ENCODE measurements at places on chromosomes 4 and X.
A peak's percentile ranks its signal among the peaks of the same experiment; 100 is the strongest.

DNA sequence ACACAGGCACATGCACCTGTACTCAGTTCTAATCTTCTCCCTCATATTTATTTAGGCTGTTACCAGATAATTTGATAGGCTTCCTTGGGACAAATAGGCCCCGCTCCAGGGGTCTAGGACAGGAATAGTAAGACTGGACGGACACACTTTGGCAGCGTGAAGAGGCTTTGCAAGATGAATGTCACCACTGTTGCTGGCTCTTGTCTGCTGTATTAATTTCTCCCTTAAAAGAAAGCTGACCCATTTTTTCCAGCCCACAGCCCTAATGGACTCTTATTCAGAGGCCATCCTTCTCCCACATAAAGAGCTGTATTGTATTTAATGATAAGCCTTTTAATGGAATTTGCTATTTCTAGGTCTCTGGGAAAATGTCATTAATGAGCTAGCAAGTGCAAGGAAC, 18.0 kb downstream of the FAM184B start:
- no peak for DNase-seq

DNA sequence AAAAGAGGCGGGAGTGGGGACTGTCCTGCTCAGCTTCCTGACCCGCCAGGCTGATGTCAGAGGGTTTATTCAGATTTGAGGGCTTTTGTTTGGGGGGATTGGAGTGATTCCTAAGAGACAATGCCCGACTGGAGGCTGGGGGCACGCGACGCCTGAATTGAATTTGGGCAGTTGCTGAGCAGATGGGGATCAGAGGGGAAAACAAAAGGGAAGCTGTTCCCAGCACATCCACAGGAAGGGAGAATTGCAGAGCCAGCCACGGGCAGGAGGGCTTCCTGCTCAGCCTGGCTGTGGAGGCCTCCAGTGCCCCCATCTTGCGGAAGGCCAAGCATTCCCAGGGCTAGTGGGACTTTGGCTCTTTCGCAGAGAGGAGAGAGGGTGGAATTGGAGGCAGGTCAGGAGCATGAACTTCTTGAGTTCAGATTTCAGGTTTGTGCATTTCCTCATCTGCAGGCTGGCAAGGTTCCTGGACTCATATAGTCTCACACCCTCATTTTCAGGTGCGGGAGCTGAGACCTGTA, 162.8 kb downstream of the NHS start:
- no peak for DNase-seq

DNA sequence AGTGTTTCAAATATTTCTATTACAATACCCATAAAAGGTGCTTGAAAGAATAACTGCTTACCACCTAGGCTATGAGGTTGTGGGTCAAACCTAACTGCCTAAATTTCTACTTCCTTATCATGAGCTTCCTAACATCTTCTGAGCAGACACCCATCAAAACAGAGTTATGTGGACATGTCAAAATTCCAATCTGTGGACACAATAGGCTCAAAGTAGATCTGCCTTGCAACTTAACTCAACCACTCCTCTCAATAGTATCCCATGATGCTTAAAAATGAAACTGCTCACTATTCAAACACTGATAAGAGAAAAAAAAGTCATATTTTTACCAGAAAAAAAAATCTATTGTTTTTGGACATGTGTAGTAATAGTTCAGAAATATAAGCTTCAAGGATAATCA, 462.7 kb downstream of the INPP4B start:
- no peak for DNase-seq

- DNase-seq = peak; percentile 11
Measured at GRCh38 chr4:149572716-149573115, 242.9 kb downstream of the IQCM start.

GRCh38 chr4:170652571-170652970, 562.8 kb upstream of the AADAT start:
- DNase-seq = no peak

DNA sequence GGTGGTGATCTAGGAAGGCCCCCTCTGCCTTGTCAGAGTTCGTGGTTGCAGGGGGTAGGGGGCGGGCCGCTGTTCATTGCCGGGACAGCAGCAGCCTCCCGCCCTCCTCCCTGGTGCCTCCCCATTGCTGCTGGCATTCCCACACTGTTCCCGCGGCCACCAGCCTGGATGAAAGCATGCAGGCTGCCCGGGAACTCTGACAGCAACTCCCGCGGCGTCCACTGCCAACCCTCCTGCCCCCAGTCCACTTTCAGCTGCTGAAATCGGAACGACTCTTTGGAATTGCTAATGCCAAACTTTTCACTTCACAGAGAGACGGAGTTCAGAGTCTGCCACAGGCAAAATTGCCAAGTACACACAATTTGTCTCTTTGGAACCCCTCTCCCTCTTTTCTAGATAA, 121.9 kb downstream of the BEND2 start:
- no peak for DNase-seq

GRCh38 chr4:170599894-170600293, 510.1 kb upstream of the AADAT start:
- DNase-seq = no peak

- no peak for DNase-seq
Measured at GRCh38 chrX:129115104-129115503, 408.2 kb downstream of the SMARCA1 start.

DNA sequence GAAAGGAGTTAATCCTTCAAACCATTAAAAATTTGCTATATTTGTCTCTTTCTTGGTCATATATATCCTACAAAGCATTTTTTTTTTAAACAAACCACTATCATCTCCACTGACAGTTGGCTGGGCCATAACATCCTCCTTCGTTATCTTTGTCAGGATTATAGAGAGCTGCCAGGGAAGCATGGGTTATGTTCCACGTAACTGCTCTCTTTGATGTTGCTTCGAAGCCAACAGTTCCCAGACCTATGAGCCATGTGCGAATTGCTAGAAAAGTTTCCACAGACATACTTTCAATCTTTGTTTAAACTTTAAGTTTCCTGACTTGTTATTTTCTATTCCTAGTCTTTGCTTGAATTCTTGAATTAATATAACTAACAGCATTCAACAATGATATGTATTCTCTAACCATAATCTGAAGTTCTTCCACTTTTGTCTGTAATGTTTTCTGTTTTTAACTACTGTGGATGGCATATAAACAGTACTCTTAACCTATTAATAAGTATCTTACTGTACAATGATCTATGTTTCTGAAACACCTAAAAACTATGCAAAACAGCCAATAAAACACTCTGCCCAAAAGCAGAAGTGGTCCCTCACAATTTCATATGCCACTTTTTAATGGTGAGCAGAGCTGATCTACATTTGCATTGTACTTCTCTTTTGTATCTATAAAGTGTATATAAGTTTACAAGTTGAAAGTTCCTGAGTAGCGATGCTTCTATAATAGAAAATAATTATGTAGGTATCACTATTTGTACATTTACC, 37.9 kb downstream of the EREG start:
- DNase-seq = no peak

- DNase-seq = no peak
Measured at GRCh38 chr4:48909697-48910096, 3.1 kb upstream of the OCIAD2 start.

GRCh38 chrX:19739683-19740082, 147.7 kb downstream of the SH3KBP1 start:
- DNase-seq = no peak

GRCh38 chr4:150828159-150828558, 186.9 kb downstream of the LRBA start:
- DNase-seq = no peak

DNA sequence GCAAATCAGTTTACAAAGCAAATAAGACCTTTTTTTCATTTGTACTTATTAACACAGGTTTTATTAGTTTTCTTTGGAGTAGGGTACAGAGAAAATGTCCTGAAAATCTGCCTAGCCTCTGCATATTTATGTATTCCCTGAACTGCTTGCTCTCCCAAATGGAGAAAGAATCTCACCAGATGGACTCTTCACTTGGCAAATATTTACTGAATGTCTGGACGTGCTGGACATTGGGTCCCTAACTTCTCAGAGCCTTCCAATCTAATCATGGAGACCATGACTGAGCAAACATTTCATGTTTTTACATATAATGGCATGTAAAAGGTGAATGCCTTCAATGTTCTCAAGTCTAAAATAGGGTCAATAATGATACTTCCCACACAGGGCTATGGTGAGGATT, 126.0 kb downstream of the CHRDL1 start:
- DNase-seq = no peak

DNA sequence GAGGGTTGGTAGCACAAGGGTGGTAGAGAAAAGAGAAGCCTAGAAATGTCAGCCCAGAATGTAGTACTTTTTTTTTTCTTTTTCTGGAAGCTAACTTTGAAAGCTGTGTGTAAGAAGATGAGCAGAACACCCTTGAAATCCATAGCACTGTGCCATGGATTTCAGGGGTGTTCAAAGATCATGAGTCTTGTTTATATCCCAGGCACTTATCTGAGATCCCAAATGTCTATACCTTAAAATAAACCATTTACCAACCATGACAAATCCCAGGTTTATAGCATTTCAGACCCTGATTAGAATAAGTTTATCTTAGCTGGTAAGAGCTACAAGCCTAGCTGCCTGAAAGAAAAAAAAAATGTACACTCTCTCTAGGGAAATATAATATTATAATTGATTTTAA, 389.9 kb upstream of the ANXA10 start:
- DNase-seq = no peak

- DNase-seq = no peak
Measured at GRCh38 chr4:86942185-86942666, 7.4 kb downstream of the AFF1 start.

DNA sequence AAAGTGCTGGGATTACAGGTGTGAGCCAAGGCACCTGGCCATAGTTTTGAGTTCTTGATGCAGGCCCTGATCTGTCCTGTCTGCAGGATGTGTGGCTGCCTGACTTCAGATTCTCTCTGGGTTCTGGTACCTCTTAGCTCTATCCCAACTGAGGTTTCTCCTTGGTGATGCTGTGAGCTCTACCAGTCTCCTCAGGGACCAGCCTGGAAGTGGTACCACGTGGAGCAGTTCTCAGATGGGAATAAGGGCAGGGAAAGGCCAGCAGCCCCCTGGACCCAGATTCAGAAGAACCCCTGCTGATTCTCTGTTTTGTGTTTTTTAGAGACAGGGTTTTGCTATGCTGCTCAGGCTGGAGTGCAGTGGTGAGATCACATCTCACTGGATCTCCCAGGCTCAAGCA, 85.0 kb upstream of the HELT start:
- no peak for DNase-seq

- no peak for DNase-seq
Measured at GRCh38 chr4:169383724-169384123, 113.0 kb upstream of the SH3RF1 start.

GRCh38 chr4:165621983-165622382, 243.2 kb downstream of the CPE start:
- no peak for DNase-seq

DNA sequence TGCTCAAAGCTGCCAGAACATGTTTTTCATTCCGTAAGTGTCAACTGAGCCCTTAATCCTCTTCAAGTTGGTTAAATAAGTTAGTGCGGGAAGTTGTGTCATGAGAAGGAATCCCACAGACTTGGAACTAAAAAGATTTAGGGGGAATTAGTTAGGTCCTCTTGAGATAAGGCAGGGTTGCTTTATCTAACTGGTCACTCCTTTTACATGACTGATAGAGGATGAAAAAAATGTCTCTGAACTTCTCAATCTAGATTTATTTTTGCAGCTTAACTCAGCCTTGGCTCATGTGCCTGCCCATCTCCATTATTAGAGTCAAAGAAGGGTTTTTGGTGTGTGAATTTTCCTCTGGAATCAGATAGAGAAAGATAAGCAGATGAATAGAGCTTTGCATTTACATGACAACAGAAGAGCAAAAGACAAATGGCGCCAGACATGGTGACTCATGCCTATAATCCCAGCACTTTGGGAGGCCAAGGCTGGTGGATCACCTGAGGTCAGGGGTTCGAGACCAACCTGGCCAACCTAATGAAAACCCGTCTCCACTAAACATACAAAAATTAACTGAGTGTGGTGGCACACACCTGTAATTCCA, 882.9 kb downstream of the RPA4 start:
- DNase-seq = no peak

DNA sequence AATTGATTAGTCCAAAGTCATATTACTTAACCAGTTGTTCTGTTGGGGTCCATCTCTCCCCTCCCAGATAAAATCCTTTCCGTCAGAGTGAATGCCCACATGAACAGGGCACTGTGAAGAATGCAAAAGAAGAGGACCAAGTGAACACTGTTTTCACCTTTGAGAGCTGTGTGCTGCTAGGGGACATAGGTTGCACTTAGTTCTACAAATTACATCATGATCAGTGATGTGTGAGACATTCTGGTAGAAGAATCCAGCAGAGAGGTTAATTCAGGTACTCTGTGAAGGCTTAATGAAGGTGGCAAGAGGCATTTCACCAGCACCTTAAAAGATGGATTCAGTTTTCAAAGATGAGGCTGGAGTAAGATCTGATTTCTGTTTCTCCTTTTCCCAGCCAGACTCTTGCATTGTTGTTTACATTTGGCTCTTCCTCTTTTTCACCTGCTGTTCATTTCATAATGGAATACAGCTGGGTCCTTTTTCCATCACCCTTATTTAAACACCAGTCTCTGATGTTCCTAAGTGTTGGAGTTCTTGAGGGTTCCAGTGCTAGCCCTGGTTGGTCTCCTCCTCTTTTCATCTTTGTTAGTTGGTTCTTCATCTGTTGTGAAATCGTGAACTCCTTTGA, 10.9 kb downstream of the GAB1 start:
- DNase-seq = no peak

DNA sequence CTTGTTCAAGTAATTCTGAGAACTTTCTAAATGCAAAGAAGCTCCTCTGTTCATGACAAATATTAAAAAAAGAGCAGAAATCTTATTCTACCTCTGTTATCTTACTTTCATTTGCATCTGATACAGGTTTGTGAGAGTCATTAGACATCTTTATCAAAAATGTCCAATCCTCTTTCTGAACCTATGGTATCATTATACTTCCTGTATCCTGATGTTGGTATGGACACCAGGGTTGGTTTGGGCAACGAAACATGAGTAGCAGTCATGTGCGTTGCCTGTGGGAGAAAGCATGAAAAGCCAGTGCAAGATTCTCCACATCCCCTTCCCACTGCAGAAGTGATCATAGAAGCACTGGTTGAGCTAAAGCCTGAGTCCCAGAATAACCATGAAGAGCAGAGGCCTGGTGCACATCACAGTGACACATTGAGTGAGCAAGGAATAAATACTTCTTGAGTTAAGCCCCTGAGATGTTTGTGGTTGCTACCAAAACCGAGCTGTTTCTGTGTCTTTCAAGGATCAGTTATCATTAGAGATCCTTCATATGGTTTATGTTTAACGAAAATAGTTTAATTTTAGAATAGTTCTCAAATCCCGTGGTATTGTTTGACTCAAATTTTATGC, 197.2 kb downstream of the BANK1 start:
- DNase-seq = no peak

DNA sequence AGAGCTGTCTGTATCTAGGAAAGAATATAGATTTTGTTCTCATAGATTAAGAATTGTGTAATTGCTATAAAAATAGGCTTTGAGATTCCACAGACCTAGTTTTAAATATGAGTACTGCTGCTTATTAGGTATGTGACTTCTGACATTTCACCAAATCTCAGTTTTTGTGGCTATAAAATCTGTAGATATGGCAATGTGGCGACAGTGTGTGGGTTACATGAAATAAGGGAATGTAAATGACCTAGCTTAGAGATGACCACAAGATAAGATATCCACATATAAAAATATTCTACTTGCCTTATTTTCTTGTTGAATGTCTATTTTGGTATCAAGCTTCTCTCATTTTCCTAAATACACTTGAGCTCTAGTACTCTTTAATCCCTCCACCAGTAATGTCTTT, 193.8 kb downstream of the UNC5C start:
- DNase-seq = no peak
